ENCODE measurements at places on chromosomes 12 and 14.

DNA sequence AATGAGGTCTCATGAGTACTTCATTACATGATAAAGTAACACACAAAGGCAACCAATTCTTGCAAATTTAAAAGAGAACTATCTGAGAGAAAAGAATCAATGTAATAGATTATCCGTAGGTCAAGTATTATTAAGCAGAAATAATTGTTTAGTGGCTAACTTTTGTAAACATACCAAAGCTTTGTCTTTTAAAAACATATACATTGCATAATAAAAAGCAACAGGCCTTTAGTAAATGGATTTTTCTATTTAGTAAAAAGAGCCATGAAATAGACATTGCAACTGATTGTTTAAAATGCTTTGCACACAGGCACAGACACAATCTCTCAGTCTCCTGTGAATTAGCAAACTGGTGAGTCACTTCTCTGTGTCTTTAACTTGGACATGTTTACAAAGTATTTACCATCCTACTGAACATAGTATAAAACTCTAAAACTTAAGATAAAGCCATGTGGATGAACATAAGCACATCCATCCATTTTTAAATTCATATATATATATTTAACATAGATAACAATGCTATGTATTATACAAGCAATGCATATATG, 518.7 kb upstream of the MGAT4C start:
- DNase-seq = no peak

DNA sequence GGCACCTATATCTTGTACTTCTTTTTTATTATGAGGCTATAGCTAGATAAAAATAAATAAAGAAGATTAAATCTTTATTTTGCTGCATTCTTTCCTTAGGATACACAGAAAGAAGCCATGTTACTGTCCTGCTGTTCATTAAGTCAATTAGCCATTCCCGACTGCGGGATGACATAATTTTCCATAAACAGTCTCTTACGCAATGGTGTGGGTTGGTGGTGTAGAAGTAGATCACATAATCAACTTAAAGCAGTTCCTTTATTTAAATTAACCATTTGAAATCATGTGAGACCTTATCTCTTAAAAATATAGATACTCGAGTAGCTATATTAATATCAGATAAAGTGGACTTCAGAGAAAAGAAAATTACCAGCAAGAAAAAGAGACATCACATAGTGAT, 40.2 kb downstream of the TAOK3 start:
- DNase-seq = no peak

- no peak for DNase-seq
Measured at GRCh38 chr12:48796976-48797375, 8.1 kb upstream of the ADCY6 start.

GRCh38 chr14:81400202-81400678, at the start of gene STON2:
Gene STON2 (minus strand): TSS chr14:81400324. CDS start chr14:81398382, 1,942 bp downstream.
- DNase-seq = no peak

- peak; percentile 87 for DNase-seq
Measured at GRCh38 chr14:23057757-23058653, 685 bp upstream of the CDH24 start.
